NCI-H2081 treated with DMSO at 0.1 percent for 48 hours (cell line): ENCODE measurements at places on chromosomes 12 and 14.

DNA sequence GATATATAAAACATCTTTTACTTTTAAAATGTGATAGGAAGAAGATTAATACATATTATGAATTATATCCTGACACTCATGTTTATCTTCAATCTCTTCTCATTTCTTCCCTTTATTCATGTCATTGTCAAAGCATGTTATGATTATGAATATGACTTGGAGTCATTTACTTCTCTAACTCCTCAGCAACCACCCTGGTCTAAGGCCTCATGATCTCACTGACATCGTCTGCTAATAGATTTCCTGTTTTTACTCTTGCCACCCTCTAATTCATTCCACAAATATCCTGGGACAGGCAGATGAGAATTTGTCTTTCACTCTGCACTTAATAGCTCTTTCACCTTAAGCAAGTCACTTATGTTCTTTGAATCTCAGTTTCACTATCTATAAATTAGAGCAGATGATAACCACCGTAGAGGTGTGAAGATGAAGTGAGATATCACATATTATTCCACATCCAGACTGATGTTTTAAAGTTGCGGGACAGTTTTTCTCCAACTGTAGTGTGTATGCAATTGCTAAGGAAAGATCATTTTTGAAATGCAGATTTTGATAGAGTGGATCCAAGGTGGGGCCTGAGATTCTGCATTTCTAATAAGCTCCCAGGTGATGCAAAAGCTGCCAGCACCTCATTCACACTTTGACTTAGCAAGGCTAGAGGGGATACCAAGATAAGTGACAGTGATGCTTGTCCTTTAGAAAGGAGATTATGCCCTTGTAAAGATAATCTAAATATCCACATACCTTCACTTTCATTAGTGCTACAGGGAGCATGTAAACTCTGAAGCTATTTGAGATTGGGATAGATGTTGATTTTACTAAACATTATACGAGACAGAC, 3.3 kb upstream of the IAPP start:
- no peak for DNase-seq

DNA sequence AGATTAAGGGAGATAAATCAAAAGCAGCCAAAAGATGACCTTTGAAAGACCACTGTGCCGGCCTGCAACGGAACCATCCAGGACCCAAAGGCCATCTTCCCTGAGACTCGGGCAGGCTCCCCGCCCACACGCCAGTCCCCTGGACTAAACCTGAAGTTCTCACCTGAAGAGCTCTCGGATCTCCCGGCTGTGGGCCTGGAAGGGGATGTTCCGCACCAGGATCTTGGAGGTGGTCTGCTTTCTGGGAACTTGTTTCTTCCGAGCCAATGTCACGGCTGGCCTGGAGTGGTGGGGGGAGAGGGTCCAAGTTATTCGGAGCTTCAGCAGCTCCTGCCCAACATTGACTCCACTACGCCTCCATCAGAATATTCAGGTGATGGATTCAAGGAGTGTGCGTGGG, 51.3 kb downstream of the RBM19 start:
- no peak for DNase-seq

DNA sequence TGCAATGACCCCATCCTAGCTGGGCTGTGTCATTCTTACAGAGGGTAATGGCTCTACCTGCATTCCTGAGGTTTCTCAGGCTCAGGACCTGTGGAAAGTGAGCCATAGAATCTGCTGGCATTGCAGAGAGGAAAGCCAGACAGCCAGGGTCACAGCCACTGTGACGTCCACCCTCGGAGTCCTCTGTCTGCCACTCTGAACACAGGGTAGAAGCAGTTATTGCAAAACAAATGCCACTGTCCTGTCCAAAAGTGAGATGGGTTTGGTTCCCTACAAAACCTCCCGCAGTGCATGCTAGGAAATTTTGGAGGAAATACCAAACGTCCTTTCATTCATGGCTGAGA, 37.8 kb downstream of the TNFAIP2 start:
- DNase-seq, result no peak

- no peak for DNase-seq
These were observed at the start of gene ATL1 for GRCh38 chr14:50559990-50560930. ATL1 (plus strand) TSS chr14:50560145; CDS start chr14:50560266, 121 bp downstream.
